Left hindlimb (tissue), 1 donor: ENCODE measurements at places on chromosomes 5 and 9.

GRCh38 chr9:106481013-106481609, 381.9 kb upstream of the ZNF462 start:
- DNase-seq: no peak

DNA sequence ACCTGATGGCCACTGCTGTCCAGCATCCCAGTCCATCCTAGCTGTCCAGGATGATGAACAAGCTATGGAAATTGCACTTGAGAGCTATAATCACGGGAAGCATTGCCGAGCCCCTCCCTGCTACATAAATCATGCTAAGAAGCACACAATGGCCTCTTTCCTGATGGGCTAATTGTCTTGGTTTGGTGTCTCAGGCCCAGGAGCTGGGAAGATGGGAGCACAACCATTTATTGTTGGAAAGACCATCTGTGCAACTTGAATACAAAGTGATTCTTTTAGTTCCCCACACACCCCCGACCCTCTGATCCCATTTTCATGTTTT, 80.4 kb downstream of the RGS3 start:
- DNase-seq: no peak

- no peak for DNase-seq
Measured at GRCh38 chr9:92147030-92147851, 32.0 kb upstream of the SPTLC1 start.

DNA sequence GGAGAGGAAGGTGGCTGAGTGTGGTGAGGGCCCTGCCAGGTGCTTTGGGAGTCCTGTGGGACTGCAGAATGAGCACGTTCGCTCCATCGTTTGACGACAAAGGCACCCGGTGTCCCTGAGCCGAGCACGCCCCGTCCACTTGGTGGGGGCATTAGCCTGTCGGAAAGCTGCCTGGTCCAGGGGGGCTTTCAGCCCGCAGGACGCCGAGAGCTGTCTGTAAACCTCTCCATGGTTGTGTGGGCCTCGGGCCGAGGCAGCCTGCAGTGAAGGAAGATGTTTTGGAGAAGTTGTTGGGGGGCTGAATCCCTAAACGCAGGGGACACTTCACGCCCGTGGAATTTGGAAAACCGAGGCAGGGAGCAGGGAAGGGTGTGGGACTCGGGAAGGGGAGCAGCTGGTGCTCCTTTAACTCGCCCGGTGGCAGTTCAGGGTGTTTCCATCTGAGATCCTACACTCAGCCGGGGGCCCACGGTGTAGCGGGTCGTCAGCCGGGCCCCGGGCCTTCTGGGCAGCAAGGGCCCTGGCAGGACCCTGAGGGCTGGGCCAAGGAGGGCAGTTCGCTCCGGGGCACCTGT, 53.8 kb downstream of the MRPL36 start:
- peak; percentile 6 for DNase-seq

- no peak for DNase-seq
Measured at GRCh38 chr5:157602505-157602904, 26.9 kb upstream of the ADAM19 start.

- DNase-seq: no peak
Measured at GRCh38 chr5:113405530-113405929, 29.3 kb downstream of the TSSK1B start.

- DNase-seq: no peak
Measured at GRCh38 chr9:130018265-130018664, 24.7 kb downstream of the FNBP1 start.

DNA sequence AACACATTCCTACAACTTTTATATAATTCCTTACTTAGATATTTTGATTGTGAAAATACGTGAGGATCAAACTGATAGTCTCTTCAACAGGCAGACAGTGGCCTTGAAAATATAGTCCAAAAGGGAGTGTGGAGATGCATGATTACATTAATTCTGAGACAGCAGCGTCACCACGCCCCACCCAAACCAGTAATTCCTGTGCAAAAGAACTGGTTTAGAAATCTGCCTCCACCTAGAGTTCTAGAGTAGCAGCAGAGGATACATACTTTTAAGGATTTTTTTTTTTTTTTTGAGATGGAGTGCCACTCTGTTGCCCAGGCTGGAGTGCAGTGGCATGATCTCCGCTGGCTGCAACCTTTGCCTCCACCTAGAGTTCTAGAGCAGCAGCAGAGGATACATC, 1.6 kb upstream of the TUT7 start:
- DNase-seq: no peak

DNA sequence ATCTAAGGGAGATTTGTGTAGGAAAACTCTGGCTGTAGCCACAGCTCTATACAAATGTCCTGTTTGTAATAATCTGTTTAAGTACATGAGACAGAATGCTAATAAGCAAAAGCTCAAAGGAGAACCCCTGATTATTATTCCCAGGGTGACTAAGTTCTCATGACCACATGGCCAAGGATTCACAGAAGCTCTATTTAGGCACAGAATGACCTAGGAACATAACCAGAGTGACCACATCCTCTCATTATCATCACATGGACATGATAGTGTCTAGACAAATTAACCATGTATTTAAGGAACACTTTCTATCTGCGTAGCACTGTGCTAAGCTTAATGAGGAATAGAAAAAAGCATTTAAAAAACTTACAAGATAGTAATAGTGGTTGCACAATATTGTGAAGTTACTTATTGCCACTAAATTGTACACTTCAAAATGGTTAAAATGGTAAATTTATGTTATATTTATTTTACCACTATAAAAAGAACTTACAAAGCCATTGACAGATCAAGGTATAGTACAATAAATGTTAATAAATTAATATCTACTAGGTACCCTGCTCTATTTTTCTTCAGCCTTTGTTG, 56.3 kb downstream of the STX17 start:
- DNase-seq: no peak

- DNase-seq: no peak
Measured at GRCh38 chr9:112858625-112859147, 32.0 kb downstream of the SLC46A2 start.

GRCh38 chr9:121368138-121368522, 1.9 kb downstream of the STOM start:
- DNase-seq: no peak

DNA sequence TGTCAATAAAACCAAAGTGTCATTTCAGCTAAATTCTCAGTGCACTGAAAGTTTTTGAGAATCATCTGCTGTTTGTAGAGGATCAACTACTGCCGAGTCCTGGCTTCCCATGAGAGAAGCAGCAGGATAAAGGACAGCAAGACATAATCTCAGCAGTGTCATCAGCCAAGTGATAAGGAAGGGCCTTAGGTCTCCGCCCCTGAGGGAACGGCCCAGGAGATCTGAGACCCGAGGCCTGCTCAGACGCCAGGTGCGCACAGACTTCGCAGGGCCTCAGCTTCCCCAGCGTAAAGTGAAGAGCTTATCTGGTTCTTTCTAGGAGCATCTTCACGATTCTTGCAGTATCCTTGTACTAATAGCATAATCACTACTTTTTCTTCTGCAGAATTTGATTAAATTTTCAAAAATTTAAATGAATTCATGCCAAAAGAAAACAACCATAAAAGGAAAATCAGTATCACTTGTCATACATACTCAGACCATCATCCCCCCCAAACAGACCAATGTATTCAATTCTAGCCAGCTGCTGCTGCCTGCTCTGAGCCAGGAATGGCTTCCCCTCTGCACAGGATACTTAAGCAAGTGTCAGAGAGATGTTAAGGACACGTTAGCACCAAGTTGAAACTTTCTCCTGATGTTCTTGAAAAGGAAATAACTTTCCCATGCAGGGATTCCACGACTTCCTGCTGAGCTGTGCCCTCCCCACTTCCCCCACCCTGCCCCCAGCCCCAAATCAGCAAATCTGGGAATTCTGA, 2.2 kb downstream of the GFPT2 start:
- DNase-seq: no peak

GRCh38 chr5:43997647-43998272, 391.5 kb downstream of the FGF10 start:
- no peak for DNase-seq

GRCh38 chr5:27124590-27124989, 86.2 kb upstream of the CDH9 start:
- no peak for DNase-seq

DNA sequence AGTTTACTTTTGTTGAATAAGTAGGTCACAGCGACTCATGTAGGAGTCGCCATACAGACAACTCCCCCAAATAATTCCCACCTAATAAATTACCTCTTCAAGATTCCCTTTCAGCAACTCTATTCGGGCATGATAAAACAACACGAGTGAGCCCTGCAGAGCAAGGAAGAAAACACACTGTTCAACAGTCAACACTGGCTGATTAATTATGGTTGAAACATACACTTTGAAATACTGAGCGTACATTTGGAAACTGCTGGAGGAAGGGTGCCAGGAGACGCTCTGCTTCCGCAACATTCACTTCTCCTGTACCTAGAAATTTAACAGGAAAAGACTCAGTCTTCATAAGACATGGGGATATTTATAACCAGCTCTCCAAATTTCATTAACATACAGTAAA, 117.5 kb downstream of the TTC39B start:
- DNase-seq: no peak

- no peak for DNase-seq
Measured at GRCh38 chr9:82969291-82969690, 93.7 kb downstream of the RASEF start.

DNA sequence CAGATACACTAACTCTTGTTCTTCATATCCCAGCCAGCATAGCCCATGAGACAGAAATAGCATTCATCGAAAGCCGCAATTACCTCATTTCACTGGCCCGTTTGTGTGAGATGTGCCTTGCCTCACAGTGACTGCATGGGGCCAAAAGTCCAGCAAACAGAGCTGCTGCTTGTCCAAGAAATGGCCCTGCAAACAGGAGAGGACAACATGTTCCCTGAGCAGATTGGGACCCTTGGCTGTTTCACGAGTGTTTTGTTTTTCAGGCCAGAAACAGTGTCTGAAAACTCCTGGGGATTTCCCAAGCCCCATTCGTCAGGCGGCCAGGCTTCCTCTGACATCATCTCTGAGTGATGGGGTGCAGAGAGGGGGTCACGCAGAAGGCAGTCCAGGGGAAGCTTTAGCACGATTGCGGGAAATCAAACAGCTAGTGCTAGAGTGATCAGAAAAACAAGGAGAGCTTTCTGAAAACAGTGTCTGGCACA, 503.6 kb upstream of the PAPPA start:
- DNase-seq: peak; percentile 46
